ENCODE measurements at places on chromosomes 6 and 20. TPM values are rescaled to one million over a fixed set of nuclear protein-coding genes. Genes with fewer than 3 reads are reported as not detected.

CLPSL1 gene
- total RNA-seq: not detected

EGFL8 gene
- 1.5 TPM for total RNA-seq

TCP11 gene
- total RNA-seq: not detected

BNIP5 gene
- not detected for total RNA-seq

ASXL1 gene
- total RNA-seq: 34.2 TPM

RAB5IF gene
- 263 TPM for total RNA-seq

Data from A549 treated with GW870086 at 1 μM for 4 hours (cell line).